T follicular helper cell (primary cell): ENCODE measurements at places on chromosomes 13 and 19.

GRCh38 chr13:69168436-69168835, 939.2 kb upstream of the ATXN8OS start:
- no peak for DNase-seq

DNA sequence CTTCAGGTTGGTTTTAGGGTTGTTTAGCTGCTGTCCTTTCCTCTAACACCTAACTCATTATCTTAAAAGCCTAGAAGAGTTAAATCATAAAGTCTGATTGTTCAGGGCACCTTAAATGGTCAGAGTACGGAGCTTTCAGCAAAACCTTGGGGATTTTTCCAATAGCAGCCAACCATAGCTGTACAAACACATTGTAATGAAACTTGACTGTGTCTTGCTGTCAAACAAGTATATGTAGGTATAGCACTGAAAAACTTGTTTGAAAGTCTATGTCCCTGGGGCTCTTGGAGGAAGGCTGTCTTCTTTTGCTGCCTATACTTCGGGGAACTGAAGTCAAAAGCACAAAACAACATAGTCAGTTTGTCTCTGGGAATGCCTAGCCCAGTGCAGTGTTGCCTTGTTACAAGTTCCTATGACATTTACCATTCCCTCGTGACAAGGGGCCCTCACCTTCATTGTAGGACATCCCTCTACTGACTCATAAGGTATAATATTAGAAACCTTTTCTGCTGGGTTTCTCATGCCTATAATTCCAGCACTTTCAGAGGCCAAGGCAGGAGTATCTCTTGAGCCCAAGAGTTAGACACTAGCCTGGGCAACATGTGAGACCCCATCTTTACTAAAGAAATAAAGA, 474.5 kb upstream of the NBEA start:
- DNase-seq = no peak

DNA sequence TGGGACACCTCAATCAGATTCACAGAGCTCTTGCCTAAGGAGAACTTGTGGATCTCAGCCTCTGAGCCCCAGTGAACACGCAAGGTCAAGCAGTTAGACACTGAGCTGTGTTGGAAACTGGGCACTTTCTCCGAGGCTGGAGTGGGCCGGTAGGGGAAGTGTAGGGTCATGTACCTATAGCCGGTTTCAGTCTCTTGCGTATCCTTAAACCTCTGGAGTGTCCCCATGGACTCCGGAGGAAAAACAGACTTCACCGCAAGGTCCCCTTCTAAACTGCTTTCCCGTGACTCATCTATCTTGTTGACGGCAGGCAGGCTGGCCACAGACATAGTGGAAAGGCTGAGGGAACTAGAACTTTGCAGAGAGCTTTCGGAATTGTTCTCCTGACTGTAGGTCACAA, 11.3 kb downstream of the IQCN start:
- no peak for DNase-seq

- DNase-seq = no peak
Observed at GRCh38 chr19:18193388-18194180, 566 bp downstream of the MPV17L2 start.

DNA sequence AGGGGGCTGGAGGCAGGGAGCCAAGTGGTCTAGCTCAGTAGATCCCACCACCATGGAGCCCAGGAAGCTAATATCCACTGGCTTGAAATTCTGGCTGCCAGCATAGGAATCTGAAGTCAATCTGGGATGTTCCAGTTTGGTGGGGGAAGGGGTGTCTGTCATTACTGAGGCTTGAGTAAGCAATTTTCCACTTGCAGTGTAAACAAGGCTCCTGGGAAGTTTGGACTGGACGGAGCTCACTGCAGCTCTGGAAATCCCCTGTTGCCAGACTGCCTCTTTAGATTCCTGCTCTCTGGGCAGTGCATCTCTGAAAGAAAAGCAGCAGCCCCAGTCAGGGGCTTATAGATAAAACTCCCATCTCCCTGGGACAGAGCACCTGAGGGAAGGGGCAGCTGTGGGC, 349.2 kb upstream of the KLHL1 start:
- no peak for DNase-seq

DNA sequence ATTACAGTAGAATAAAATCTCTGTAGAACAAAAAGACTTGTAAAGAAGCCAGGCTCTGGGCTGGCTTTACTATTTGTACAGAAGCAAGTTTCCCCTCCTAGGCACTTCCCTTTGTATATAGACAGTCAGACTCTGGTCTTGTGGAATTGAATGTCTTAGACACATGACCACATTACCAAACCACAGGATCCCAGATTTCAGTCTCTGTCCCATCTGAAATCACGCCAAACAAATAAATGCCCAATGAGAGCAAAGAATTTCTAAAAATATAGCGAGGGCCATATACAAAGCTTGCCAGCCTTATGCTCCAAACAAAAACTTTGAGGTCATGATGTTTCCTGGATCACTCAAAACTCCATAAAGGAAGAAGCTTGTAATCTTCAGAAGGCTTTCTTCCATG, 23.9 kb downstream of the CCDC70 start:
- no peak for DNase-seq

DNA sequence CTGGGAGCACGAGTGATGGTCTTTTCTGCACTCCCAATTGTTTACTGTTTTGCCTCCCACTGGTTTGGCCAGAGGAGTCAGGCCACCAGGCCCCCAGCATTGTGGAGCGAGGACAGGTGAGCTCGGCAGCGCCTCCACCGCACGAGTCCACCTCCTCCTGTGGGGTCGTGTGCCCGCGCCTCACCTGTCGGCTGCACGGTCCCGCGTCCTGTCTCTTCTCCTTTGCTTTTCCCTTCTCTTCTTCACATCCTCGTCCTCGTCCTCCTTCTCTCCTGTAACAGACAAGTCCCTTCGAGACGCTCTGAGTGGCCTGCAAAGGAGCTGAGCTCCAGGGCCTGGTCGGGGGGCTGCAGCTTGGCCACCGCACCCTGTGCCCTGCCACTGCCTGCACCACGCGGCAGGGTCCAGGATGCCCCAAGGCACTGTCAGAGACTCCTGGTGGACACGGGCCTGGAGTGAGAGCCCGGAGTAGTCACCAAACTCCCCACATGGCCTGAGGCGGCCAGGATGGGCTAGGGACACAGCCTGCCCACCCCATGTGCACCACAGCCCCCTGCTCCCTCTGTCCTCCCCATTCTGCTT, 11.4 kb downstream of the AKAP8 start:
- no peak for DNase-seq

- no peak for DNase-seq
Observed at GRCh38 chr19:10815007-10815536, 20.9 kb downstream of the TMED1 start.
